ENCODE measurements at places on chromosomes 1 and 21. TPM values are rescaled to one million over a fixed set of nuclear protein-coding genes. Genes with fewer than 3 reads are reported as not detected.

OR14K1 gene
- total RNA-seq = not detected

ABL2 gene
- total RNA-seq = 19.5 TPM

CCDC185 gene
- not detected for total RNA-seq

MANEAL gene
- 1.7 TPM for total RNA-seq

DNA sequence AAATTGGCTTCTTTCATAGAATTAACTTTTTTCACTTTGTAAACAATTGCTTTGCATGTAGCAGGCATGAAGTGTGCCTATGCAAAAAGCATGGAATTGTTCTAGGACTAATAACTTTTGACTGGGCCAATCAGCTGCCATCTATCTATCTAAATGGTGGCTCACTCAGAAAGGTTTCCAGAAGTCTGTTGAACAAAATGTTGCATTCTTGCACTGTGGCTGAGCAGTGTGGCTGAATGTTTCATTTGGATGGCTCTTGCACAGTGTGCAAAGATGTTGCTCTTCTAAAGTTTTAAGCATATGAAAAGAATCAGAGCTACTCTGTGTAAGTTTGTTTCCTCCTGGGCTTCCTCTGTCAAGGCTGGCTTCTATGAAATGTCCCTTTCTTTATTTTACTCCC lies 213.5 kb downstream of the KCTD3 start:
- DNase-seq = no peak

DNA sequence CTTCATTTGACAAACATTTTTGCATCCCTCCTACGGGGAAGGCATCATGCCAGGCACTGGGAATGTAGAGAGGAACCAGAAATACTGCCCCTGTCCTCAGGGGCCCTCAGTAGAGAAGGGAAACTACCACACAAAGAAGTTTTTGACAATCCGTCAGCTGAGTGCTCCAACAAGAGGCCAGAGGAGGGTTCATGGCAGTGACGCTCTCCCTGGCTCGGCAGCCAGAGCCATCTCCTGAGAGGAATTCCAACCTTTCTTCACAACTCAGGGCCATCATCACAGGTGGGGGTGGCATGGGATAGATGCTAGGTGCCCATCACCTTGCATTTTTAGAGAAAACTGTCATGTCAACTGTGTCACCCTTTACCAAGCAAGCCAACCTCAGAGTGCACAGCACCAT lies 154.1 kb downstream of the HIVEP3 start:
- peak; percentile 48 for DNase-seq

DNA sequence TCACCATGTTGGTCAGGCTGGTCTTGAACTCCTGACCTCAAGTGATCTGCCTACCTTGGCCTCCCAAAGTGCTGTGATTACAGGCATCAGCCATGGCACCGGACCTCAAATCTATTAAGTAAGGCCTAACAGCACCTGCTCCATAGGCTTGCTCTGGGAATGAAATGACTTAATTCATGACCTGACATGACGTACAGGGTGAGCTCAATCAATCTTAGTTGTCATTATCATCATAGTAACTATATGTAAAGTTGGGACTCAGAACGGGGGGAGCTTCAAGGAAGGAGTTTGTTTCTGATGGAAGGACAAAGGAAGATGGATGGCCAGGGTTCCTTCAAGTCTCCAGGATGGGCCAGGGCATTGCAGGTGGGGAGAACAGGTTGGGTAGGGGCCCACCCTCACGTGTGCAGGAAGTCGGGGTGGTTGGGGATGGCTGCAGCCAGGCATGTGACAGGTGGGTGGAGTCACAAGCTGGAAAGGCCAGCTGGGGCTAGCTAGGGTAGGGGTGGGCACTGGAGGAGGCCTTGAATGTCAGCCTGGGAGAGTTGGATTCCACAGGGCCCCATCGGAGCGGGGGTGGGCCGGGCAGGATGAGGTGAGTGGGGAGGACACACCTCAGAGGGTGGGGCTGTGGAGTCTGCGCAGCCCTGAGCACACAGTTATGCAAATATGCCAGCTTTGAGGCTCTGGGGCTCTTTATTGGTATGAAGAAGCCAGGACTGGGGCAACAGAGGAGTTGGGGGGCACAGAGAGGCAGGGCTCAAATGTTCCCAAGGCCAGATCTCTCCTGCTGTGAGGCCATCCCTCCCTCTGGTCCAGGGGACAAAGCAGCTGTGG lies 9.6 kb downstream of the TRIM62 start:
- DNase-seq = no peak

DNA sequence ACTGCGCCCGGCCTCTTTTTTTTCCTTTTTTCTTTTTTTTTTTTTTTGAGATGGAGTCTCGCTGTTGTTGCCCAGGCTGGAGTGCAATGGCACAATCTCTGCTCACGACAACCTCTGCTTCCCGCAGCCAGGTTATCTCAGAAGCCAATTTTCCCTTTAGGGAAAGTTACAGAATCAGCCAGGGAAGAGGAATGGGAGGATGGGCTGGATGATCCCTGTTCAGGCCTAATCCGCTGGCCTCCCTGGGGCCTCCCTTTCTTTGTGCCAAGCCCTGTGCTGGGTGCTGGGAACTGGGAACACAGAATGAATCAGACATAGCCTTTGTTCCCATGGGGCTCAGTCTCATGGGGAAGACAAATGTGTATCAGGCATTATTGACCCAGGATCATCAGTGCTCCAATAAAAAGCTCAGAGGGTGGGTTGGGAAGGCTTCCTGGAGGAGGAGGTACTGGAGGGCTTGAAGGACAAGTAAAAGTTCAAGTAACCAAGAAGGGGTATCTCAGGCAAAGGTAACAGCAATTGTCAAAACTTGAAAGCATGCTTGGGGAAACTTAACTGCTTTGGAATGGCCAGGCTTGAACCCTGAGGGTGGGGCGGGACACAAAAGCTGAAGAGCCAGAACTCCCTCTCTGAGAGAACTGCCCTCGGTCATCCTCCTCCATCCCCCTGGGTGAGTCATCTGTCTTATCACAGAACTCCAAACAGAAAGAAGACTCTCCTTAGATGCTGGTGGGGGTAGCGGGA lies 14.3 kb downstream of the ECHDC2 start:
- DNase-seq = no peak

GRCh38 chr1:223765719-223766340 lies 53.5 kb downstream of the CAPN2 start:
- DNase-seq = no peak

DNA sequence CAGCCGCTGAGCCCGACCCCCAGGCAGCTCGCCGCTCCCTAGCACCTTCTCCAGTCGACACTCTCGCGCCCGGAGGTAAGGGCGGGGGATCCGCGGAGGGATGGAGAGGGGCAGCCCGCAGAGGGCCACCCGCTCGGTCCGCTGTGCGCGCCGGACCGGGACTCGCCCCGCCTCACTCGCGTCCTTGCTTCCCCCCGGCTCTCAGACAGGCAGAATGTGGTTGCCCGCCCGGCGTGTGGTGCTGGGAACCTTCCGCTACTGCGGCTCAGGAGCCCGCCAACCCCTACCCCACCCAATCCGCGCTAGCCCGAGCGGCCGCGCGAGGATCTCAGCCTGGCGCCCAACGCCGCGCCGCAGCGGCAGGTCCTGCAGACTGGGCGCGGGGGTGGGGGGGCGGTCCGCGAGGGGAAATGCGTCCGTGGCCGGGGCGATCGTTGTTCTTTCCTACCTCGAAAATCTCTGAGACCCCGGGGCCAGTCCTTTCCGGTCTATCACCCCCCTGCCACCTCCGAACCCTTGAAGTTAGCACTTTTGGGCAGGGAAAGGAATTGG lies 404 bp downstream of the LRRC8C start:
- DNase-seq = peak; percentile 36

DNA sequence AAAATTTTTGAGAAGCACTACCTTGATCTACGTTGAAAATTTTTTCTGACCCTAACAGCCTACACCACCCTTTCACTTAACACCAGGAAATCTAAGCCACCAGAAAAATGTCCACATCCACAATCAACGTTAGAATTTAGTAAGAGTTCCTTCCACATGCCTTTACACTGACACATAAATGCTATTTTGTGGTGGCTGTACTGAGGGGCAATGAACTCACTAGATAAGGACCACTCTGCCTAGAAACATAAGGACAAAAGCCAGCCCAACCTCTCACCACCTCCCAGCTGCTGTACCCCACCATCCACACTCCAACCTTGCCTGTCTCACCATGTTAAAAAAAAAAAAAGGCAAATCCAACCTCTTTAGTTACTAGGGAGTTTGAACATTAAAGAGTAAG lies 29.8 kb downstream of the PARP1 start:
- DNase-seq = no peak

DNA sequence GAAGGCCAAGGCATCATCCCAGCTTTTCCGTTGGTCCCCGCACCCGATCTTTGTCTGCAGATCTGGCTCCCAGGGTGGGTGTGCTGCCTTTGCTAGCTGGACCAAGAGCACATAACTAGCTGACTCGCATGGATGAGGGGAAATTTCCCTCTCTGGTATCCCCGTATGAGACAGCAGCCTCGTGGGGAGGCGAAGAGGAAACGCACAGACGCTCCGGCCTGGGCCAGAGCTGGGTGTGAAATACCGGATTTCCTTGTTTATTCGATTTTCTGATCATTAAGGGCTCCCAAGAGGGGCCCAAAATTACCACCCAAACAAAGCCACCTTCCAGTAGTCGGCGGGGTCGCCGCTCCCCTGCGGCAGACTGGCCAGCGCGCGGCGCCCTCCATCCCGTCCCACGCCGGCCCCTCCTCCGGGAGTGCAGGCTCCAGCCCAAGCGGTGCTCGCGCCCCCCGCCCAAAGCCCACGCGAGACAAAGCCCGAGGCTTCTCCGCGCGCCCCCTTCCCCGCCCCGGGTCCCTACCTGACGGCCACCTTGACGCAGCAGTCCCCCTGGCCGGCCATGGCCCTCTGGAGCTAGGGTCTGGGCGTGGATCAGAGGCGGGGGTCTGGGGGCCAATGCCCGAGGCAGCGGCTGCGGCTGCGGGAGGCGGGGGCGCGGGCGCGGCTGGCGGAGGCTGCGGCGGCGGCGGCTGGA lies 546 bp downstream of the KIF21B start:
- DNase-seq = no peak

GRCh38 chr1:221510793-221511503 lies 230.9 kb downstream of the DUSP10 start:
- no peak for DNase-seq

DNA sequence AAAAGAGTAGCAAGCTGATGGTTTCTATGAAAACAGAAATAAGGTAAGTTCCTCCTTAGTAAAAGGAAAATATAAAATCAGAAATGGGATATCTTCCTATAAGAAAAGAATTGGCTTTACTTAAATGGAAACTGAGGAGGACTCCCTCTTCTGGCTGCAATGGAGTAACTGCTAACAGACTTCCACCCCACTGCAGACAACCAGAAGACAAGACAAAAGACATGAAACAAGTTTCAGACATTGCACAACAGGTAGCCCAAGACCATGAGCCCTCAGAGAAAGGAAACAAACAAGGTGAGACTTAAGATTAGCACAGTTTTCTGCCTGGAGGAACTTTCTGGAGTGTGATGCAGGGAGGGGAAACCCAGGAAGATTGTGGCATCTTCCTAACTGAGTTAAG lies 17.0 kb upstream of the OLFML2B start:
- DNase-seq = no peak

- DNase-seq = no peak
These were observed 11.1 kb downstream of the ZFYVE9 start for GRCh38 chr1:52153010-52153409.

DNA sequence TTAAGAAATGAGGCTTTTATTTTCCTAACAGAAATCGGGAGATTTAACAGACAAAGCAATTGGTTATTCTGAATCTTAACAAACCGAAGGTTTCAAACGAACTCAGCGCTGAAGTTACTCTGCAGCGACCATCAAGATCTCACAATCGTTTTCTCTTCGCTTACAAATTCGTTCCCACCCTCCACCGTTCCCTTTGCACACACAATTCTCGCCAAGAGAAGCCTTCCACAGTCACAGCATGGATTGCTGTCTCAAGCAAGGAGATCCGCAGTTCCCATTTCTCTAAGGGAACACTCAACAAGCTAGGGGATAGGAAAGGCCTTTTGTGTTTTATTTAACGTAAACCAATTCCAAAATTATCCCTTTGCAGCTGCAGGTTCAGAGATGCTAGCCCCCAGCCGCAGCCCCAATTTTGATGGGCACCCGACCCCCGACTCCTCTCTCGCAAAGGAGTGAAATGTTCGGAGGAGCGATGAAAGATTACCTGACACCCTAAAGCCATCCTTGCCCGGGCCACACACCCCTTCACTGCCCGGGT lies 755 bp downstream of the FBXO42 start:
- peak; percentile 64 for DNase-seq

DNA sequence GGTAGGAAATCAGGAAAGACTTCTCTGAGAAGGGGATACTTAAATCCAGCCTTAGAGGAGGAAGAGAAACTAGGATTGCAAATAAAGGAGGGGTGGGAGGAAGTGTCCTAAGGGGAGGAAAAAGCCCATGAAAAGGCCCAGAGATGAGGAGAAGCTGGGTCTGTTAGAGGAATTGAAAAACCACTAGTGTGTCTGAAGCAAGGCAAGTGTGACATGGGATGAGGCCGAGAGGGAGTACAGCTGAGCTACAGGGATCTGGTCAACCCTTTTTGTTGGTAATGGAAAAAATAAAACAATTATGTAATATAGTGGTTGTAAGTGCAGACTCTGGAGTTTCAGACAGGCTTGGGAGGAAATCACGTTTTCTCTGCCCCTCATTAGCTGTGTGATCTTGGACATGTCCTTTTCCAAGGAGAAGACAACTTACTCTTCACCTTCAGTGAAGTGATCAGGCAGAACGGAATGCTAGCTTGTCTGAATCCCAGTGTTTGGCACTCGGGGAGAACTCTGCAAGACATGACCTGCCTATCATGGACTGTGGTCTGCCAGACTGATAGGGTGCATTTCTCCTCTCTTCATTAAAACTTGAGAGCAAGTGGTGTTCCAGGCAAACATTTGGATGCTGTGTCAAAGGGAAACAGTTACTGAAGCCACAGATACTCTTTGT lies 7.4 kb upstream of the S100A10 start:
- DNase-seq = peak; percentile 21

DNA sequence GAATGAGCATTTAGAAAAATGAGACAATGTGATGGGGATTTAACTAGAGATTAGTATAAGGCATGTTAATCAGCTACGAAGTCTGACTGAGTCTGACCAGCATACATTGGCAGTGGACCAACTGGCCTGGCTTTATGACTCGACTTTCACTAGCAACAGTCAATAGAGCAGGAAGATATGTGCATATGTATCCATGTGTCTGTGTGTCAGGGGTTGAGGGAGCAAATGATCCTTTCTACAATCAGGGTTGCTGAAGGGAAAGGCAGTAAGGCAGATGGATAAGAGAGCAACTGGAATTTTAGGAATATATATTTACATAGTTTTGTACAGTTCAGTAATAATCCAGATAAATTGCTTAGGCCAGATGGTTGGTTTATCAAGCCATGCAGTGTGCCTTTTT lies 645.6 kb downstream of the PLA2G4A start:
- DNase-seq = peak; percentile 27

All from umbilical cord (tissue), 2 donors.